AG08395 (cell line): ENCODE measurements at places on chromosomes 5 and 9.
A peak's percentile ranks its signal among the peaks of the same experiment; 100 is the strongest.

- DNase-seq: peak; percentile 64
Measured at GRCh38 chr9:122444041-122444733, 33.5 kb downstream of the OR1J1 start.

- DNase-seq: no peak
Measured at GRCh38 chr9:109704546-109704945, 75.5 kb upstream of the PALM2AKAP2 start.

DNA sequence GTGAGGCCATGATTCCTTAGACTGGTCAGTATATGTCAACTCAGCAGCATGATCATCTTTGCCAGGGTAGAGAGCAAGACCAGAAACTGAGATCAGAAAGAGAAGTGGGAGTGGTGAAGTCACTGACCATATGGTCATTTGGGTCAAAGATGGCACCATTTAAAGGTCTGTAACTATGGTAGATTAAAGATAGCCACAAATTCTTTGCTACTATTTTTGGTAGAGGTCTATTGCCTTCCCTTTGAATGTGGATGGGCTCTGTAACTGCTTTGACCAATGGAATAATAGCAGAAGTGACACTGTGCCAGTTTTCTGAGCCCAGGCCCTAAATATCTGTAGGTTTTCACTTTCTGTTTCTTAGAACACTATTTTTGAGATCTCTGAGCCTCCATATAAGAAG, 117.6 kb downstream of the PCSK1 start:
- DNase-seq: no peak

DNA sequence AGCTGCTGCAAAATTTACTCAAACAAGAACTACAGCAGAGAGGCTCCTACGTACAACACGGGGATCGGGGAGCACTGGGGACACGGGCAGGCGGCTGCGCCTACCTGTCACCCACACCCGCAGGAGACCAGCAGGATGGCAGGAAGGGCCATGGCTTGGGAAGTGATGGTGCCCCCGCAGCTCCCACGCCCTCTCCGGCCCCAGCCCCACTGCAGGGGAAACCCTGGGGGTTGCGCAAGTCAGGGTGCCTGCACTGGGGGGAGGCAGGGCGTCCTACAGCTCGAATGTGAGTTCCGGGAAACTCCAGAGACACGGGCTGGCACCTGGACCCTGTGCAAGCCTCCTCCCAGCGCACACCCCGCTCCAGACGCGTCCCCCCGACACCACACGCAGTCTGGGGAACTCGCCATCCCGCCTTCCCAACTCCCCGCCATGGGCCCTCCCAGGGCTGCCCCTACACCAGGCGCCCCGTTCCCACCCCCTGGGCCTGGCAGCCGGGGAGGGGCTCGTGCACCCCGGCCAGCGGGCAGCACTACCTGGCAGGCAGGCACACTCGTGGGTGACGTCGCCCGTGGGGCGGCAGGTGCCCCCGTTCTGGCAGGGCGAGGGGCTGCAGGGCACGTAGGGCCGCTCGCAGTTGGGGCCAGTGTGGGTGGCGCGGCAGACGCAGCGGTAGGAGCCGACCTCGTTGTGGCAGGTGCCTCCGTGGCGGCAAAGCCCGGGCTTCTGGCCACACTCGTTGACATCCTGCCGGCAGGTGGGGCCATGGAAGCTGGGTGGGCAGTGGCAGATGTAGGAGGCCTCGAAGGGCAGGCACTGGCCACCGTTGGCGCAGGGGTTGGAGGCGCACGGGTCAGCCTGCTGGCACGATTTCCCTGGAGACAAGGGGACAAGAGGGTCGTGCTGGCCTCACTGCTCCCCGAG, 23.3 kb downstream of the NOTCH1 start:
- no peak for DNase-seq

- DNase-seq: no peak
Measured at GRCh38 chr5:87524217-87524616, 111.5 kb upstream of the CCNH start.

GRCh38 chr9:81557452-81558090, 131.8 kb downstream of the TLE1 start:
- no peak for DNase-seq
